ENCODE measurements at places on chromosomes 12 and 14.

GRCh38 chr12:50581226-50582184 lies 76.7 kb downstream of the DIP2B start:
- no peak for DNase-seq

GRCh38 chr12:5248230-5248629 lies 183.7 kb upstream of the NTF3 start:
- no peak for DNase-seq

DNA sequence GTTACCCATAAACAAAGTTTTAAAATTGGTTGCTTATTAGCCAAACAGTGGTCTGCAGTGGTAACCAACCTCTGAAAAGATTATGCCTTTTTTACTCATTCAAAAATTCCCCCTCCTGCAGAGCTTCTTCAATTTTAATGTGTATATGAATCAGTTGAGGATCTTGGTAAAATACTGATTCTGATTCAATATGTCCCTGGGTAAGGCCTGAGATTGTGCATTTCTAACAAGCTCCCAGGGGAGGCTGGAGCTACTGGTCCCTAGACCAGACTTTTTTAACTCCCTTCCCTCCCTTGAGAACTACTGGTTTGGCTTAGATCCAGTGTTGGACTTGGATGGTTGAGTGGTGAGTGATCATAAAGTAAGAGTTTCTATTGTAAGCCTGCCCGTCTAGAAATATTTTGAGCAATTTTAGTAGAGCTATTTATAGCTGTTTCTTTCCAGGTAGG lies 90.2 kb downstream of the FUT8 start:
- no peak for DNase-seq

DNA sequence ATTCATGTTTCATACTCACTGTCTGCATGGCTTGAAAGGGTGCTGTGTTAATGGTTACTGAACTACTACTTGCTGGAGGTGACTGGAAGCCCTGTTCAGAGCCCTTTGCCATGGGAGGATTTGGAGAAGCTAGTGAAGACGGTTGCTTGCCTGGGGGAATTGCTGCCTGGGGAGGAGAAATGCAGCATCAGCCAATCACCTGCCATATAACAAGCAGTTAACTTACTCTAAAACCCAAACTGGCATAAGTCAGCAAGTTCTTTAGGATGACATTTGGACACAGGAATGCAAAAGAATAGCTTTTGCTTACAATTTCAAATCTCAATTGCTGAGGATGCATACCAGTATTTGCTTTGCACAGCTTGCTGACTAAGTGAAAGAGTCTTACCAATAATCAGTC lies 23.4 kb upstream of the IPO8 start:
- DNase-seq: no peak

DNA sequence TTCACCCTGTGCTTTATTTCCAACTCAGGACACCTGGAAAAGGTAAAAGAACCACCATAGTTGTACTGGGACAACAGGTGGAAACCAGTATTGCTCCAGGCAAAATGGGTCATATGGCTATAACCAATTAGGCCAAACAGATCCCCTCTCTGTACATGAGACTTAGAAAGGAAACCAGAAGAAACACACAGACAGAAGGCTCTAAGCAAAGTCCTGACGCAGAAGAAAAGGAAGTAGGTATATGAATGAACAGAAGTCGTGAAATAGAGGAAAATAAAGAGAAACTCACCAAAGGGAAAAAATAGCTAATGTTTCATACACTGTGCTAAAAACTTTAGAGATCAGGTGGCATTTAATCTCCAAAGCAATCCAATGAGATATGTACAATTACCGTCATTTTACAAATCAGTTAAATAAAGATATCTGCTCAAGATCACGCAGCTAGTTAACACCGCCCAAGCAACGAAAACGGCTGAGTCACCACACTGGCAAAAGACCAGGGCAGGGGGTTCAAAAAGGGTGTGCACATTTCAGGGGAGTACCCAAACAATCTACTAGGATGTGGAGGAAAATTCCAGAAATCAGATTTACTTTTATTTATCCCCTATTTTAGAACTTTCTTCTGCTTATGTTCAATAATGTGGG lies 82.3 kb downstream of the ITPR2 start:
- DNase-seq: no peak

GRCh38 chr12:1564067-1564466 lies 30.3 kb downstream of the FBXL14 start:
- no peak for DNase-seq

GRCh38 chr12:2688381-2688931 lies 106.3 kb upstream of the FKBP4 start:
- DNase-seq: no peak

- no peak for DNase-seq
Observed at GRCh38 chr12:120495186-120495730, 655 bp upstream of the DYNLL1 start.

GRCh38 chr12:56932867-56933266 lies 1.3 kb downstream of the SDR9C7 start:
- DNase-seq: no peak

GRCh38 chr12:93130366-93131054 lies 201.4 kb upstream of the EEA1 start:
- no peak for DNase-seq

DNA sequence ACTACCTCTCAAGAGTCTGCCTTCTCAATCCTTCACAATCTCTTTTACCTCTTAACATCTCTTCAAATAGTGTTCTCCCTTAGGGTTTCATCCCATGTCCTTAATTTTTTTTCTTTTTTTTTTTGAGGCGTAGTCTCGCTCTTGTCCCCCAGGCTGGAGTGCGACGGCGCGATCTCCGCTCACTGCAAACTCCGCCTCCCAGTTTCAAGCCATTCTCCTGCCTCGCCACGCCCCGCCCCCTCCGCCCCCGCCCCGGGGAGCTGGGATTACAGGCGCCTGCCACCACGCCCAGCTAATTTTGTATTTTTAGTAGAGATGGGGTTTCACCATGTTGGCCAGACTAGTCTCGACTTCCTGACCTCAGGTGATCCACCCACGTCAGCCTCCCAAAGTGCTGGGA lies 7.0 kb upstream of the BCAT1 start:
- no peak for DNase-seq

- no peak for DNase-seq
Observed at GRCh38 chr12:26806556-26806955, 26.4 kb downstream of the ITPR2 start.

GRCh38 chr12:114799574-114800487 lies 115.9 kb upstream of the TBX3 start:
- DNase-seq: peak; percentile 81

DNA sequence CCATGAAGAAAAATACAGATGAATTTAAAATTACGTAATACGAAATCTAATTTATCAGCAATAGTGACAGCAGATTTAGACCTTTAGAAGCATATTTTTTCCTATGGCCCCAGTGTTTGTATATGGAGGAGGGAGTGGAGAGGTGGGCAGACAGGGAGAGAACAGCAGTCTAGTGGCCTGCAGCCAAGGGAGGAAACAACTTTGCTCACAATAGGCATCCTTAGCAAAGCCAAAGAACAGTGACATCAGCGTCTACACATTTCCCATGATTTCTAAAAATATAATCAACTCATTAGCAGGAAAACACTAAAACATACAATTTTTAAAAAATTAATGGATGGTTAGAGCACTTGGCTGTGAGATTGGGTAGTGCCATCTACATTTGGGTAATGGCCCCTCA lies 622.6 kb upstream of the ATP2B1 start:
- DNase-seq: peak; percentile 50

GRCh38 chr12:72075401-72075800 lies 136.8 kb downstream of the TPH2 start:
- no peak for DNase-seq

GRCh38 chr12:65742018-65743010 lies 82.0 kb upstream of the HMGA2 start:
- DNase-seq: peak; percentile 29

DNA sequence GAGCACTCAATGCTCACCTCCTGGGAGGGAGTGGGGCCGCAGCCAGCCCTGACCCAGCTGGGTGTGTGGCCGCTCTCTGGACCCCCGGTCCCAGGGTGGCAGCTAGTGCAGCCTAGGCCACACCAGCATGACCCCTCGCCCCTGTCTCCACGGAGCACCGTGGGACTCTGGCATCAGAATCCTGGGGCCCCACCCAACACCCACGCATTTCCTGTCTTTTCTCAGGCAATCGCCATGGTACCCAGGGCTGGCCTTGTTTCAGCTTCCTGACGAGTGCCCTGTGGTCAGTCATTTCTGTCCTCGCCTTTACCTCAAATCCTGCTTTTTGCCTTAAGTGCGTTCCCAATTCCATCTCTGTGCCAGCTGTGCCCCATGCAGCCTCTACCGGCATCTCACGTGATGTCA lies 15.9 kb downstream of the PACS2 start:
- no peak for DNase-seq

DNA sequence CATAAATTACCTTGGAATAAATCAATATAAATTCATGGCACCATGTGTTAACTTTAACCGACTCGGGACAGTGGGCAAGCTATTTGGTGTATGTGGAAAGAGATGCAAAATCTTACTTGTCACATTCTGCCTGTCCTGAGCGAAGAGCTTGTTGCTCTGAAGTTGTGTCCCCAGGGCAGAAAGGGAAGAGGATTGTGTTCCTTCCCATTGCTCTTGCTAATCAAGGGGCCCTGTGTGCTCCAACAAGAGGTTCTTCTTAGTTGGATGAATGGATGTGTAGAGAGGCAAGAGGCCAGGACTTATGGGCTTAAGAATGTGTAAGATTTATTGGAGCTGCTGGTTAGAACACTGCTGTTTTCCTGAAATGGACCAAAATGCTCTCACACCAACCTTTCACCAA lies 36.5 kb upstream of the FRS2 start:
- no peak for DNase-seq

DNA sequence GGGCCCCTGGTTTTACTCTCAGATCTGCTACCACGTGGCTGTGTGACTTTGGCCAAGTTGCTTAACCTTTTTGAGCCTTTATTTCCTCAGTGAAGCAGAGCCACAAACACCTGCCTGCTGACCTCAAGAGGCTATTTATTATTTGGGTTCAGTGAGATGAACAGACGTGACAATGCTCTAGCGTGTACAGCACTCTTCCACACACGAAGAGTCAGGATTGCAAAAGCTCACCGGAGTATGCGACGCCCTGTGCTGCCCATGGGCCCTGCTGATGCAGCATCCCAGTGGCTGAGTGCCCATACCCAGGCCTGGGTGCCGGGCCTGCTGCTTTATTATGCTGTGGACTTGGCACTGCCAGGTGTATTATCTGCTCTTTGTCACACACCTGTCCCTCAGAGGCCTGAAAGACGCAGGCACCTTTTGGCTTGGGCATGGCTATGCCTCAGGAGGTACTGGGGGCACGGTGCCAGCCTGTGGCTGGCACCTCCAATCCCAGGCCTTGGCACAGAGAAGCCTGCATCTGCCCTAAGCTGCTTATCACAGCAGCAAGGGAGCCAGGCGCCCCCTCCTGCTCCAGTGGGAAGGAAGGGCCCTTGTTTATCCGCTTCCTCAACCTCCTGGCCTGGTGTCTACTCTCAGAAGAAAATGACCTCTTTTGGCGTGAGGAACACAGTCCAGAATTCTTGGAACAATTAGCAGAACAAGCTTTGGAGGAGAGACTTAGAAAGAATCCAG lies 22.3 kb upstream of the TC2N start:
- peak; percentile 69 for DNase-seq

DNA sequence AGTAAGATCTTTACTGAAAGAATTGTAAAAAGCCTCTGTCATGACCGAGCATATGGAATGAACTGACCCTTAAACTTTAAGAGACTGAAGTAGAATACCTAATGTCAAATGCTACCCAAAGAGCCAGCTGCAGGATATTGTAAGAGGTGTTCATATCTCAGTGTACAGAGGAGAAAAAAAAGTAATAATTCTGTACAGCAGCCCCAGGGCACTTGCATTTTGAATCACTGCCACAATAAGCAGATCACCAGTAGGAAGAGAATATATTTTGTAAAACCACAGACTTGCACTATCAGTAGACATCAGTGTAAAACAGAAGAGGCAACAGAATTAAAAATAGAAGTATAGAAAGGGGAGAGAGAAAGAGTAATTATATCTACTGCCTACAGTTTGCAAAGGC lies 162.6 kb downstream of the PPFIA2 start:
- no peak for DNase-seq

GRCh38 chr14:87133073-87133801 lies 859.7 kb downstream of the GALC start:
- DNase-seq: peak; percentile 31

DNA sequence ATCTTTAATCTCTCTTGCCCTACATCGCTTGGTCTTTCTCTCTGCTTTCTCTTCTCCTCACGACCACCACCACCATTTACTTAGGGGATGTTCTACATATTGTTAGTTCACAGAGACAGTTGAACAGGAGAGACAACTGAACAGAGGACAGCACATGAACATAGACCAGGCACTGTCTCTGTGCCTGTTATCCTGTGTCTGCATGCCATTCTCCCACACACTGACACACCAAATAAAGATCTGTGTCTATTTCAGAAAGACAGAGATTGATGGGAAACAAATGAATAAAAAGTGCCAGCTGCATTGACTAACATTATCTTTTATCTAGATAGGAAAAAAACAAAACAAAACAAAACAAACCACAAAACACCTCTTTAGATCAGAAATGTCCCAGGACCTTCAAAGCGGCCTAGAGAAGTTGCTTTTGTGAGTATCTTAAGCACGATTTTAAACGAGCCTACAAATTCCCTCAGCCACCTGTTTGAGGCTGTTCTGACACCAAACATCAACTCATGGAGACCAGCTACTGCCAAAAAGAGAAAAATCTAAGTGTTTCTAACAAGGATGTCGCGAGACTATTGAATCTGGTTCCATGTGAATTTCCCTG lies 77.6 kb upstream of the PARP11 start:
- no peak for DNase-seq

- no peak for DNase-seq
Observed at GRCh38 chr12:112341046-112341825, 41.0 kb downstream of the HECTD4 start.

DNA sequence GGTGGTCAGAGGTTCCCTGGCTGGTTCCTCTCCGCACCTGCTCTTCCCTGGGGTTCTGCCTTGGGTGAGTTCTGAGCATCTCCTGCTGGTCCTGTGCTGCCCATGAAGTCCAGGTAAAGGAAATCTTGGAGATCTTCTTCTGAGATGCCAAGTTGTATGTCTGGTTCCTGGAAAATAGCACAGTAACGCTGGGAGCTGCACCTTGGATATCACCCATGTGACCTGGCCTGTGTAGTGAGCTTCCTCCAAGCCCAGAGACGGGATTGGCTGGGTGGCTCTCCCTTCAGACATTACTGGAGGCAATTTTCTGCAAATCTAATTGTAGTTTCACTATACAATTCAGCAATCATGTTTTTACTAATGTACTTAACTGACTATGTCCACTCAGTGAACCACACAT lies 1281.1 kb downstream of the TMEM121 start:
- DNase-seq: no peak

- DNase-seq: peak; percentile 70
Observed at GRCh38 chr12:115451780-115452736, 768.1 kb upstream of the TBX3 start.

DNA sequence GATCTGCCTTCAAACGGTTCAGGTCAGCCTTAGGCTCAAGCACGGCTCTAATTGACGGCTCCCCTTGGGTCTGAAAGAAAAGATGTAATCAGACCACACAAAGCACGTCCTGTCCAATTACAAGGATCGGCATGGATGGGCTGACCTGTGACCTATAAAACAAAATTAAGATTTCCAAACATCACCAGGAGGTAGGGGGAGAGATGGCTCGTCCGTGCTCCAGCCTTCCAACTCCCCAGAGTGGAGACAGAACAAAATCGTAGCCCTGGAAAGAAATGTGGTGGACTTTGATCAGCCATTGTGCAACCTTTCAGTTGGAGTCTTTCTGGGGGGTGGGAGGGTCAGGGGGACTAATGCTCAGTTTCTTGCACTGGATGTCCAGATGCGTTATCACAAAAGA lies 226.6 kb upstream of the DIO3 start:
- DNase-seq: no peak

- DNase-seq: no peak
Observed at GRCh38 chr12:93154753-93155480, 222.8 kb upstream of the NUDT4 start.

- DNase-seq: no peak
Observed at GRCh38 chr12:75457191-75457590, 23.4 kb upstream of the GLIPR1 start.

All from heart left ventricle (tissue), 16 donors.